ENCODE measurements at places on chromosomes 2 and 18.

DNA sequence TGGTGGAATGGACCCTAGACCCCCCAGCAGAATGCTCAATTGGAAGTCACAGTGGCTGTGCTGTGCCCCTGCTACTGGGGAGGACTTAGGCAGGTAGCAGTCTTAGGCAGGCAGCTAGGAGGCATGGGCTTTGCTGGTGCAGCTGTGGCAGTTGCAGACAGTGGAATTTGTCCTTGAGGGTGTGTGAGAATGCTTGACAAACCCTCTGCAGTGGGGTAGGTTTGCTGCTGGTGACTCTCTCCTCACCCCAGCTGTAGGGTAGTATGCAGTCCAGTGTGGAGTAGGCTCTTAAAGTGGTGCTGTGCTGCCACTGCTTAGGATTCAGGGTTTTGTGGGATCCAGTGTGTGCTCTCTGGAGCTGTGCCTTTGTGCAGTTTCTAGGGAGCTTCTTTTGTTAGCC, 61.3 kb downstream of the NUP35 start:
- DNase-seq: no peak
- H3K27ac ChIP-seq: no peak overlapping the region
- H3K4me1 ChIP-seq: no peaks in the 10 kb centered on the region

GRCh38 chr2:106516436-106516835, 29.3 kb downstream of the CD8B2 start:
- no peak for DNase-seq
- no peak overlapping the region for H3K27ac ChIP-seq
- no peaks in the 10 kb centered on the region for H3K36me3 ChIP-seq
- H3K27me3 ChIP-seq: no peaks in the 10 kb centered on the region
- no peak overlapping the region for H3K4me3 ChIP-seq

- H3K4me1 ChIP-seq: no peaks in the 10 kb centered on the region
- no peaks in the 10 kb centered on the region for H3K36me3 ChIP-seq
- no peak overlapping the region for H3K27ac ChIP-seq
- no peak for DNase-seq
- H3K4me3 ChIP-seq: no peak overlapping the region
Measured at GRCh38 chr18:55996717-55997116, 408.7 kb upstream of the TCF4 start.

GRCh38 chr2:167271932-167272331, 383.7 kb downstream of the XIRP2 start:
- no peak overlapping the region for H3K4me3 ChIP-seq
- no peaks in the 10 kb centered on the region for H3K27me3 ChIP-seq
- no peaks in the 10 kb centered on the region for H3K4me1 ChIP-seq
- H3K27ac ChIP-seq: no peak overlapping the region
- no peak for DNase-seq

- H3K27me3 ChIP-seq: no peaks in the 10 kb centered on the region
- H3K27ac ChIP-seq: no peak overlapping the region
- no peaks in the 10 kb centered on the region for H3K36me3 ChIP-seq
- no peaks in the 10 kb centered on the region for H3K4me1 ChIP-seq
- DNase-seq: no peak
- H3K4me3 ChIP-seq: no peak overlapping the region
Measured at GRCh38 chr2:179354739-179355537, 90.3 kb upstream of the SESTD1 start.

Data from CD4-positive, alpha-beta memory T cell (primary cell).